ENCODE measurements at places on chromosomes 12 and 14.

GRCh38 chr14:24838945-24839616, 205.1 kb upstream of the GZMB start:
- no peak for DNase-seq

DNA sequence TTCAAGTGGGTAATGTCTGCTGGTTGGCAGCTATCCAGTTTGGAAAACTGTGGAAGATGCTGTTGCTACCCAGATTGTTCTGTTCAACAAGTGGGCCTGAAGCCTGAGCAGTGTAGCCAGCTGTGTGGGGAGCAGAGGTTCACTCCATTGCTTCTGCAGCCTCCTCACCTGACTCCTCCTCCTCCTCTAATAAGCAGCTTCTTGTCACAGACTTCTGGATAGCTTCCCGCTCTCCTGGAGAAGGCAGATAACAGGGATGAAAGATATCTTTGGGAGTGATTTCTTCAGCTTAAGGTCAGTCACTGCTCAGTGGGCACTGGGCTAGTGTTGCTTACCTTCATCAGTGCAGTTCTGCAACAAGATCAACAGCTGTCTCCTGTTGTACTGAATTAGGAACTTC, 2.0 kb downstream of the POP5 start:
- DNase-seq: no peak

- DNase-seq: no peak
These were observed 9.8 kb upstream of the GALNT6 start for GRCh38 chr12:51401020-51401419.

DNA sequence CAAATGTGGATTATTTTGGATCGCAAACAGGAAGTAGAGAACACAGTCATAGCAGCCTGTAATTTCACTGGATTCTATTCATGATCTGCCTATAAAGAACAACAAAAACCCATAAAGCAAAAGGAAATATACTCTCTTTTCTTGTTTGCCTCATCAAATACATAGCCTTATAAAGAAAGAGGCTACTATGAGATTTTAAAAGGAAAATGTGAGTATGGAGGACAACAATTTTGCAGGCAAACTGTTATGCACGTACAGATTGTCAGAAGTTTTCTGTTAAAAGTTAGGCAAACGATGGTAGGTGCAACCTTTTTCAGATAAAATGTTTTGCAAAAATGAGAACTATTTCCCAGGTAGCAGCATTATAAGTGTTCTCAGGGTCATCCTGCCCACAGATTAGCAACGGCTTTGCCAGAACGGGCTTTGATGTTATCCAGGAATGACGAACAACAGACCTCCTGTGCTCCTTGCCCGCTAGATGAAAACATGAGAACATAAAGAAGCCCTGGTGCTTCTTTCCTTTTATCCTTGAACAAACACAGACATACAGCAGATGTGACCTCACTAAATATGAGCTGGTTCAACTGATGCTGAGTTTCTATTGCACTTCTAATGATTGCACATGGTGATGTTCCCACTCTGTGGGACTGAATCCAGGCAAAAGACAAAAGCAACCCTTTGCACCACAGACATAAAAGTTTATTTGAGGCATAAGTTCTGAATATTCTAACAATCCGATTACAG, 88.1 kb downstream of the ITPR2 start:
- DNase-seq: no peak

GRCh38 chr12:15688202-15688736, 100.9 kb downstream of the EPS8 start:
- no peak for DNase-seq

- no peak for DNase-seq
These were observed 858.2 kb upstream of the FLRT2 start for GRCh38 chr14:84671776-84672175.

GRCh38 chr12:39824505-39825212, 205.1 kb upstream of the ABCD2 start:
- DNase-seq: no peak

GRCh38 chr12:31431721-31432240, 105.8 kb upstream of the SINHCAF start:
- DNase-seq: no peak

DNA sequence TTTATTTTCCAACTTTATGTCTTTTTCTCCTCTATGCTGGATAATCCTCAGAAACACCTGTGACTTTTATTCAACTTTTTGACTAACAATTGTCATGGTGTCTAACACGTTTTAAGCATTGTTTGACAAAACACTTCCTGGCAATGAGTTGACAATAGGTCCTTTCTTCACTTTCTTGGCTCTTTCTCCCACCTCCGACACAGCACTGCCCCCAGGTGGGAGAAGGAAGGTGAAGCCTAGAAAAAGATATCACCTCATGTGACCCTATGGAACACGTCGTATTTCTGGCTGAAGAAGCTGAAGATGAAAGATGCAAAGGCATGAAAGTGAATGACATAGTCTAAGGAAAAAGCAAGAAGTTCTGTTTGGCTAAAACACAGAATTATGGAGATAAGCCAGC, 430.0 kb downstream of the ETNK1 start:
- peak; percentile 39 for DNase-seq

GRCh38 chr12:64998371-64999147, 122.5 kb downstream of the WIF1 start:
- no peak for DNase-seq

DNA sequence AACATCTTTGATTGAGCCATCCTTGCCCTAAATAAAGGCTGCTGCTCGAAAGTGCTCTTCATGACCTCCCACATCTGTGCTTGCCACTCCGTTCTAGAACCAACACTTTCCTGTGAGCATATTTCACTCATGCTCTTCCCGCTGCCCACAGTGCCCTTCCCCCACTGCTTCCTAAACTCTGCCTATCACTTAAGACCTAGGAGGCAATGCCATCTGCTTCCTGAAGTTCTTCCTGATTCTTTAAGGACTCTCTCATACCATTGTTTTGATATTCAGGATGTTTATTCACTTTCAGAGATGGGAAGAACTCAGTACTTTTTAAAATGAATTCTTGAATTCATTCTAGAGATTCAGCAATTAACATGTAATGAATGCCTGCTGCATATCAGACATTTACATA, 49.9 kb downstream of the ZFYVE21 start:
- no peak for DNase-seq

GRCh38 chr12:115542656-115543055, 734.8 kb downstream of the MED13L start:
- no peak for DNase-seq

GRCh38 chr14:49982501-49982951, 89.6 kb downstream of the ARF6 start:
- no peak for DNase-seq

GRCh38 chr14:23555882-23556699, at the start of gene THTPA:
Gene THTPA (plus strand): TSS chr14:23556271. CDS start chr14:23556758, 487 bp downstream.
- DNase-seq: peak; percentile 96

DNA sequence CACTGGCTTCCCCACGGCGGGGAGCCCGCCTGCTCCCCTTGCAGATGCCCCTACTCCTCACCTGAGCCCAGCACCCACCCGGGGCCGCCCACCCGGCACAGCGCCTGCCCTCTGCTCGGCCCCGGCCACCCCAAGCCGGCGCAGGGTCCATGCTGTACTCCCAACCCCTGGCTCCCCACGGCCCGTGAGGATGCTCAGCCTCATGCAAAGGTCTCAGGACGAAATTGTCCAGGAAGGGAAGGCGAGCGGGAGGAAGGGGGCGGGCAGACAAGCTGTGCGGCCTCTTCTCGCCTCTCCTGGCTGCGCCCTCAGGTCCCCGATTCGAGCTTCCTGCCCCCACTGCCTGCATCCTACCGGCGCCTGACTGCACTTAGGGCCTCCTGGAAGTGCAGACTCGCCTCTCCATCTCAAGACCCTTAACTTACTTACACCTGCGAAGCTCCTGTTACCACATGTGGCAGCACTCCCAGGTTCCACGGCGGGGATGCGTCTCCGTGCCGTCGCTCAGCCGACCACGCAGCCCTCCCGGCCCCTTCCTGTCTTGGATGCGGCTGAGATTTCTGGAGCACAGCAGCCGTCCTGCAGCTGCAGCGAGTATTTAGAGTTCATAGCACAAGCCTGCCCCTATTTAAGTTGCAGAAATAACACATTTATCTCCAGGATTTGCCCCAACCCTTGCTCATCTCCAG, 18.0 kb downstream of the LRCOL1 start:
- DNase-seq: no peak

- no peak for DNase-seq
These were observed 69.5 kb downstream of the SLC15A4 start for GRCh38 chr12:128754275-128754674.

- DNase-seq: no peak
These were observed 32.7 kb upstream of the LRTM2 start for GRCh38 chr12:1787714-1788113.

DNA sequence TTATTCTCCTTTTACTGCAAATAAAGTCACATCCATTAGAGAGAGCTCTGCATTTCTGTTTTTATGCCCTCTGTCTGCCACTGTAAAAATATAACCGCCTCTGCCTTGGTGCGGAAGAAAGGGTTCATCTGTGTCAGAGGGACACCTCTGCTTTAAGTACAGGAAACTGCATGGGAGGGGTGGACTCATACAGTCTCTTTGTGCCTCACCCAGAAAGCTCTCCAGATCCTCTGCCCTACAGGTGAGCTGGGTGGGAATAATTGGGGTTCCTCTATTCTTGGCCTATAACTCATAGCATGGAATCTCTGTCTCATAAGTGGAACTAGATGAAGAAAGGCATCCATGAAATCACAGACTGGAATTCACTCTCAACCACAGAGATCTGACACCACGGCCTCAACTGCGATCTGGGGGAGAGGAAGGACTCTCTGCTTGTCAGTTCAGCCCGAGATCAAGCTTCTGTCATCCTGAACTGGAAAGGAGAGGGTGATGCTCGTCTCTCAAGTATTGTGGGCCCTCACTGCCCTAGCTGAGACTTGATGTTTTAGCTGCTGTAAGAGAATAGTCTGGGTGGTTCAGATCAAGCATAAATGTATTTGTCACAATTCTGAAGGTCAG, 702.3 kb downstream of the TMEM121 start:
- no peak for DNase-seq

DNA sequence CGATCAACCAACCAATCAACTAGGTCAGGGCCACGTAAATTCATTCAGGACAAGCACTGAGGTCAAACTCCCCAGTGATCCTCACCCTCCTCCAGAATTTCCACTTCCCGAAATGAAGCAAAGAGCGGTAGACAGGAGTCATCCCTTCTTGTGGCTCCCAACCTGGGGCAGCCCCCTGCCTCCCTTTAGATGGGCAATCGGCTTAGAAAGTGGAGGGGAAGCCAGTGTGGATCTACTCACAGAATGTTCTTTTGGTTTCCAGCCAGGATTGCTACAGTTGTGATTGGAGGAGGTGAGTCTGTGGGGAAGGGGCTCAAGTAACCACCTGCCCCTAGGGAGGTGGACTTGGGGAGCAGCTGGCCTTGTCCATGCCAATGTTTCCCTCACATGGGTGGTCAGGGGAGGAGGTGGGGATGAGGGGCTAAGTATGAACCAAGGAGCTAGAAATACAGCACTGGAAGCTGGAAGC, 4.1 kb downstream of the IFI27 start:
- no peak for DNase-seq

GRCh38 chr14:20671597-20672283, 12.6 kb upstream of the RNASE4 start:
- no peak for DNase-seq

- DNase-seq: no peak
These were observed 14.0 kb downstream of the EMP1 start for GRCh38 chr12:13210236-13211190.

DNA sequence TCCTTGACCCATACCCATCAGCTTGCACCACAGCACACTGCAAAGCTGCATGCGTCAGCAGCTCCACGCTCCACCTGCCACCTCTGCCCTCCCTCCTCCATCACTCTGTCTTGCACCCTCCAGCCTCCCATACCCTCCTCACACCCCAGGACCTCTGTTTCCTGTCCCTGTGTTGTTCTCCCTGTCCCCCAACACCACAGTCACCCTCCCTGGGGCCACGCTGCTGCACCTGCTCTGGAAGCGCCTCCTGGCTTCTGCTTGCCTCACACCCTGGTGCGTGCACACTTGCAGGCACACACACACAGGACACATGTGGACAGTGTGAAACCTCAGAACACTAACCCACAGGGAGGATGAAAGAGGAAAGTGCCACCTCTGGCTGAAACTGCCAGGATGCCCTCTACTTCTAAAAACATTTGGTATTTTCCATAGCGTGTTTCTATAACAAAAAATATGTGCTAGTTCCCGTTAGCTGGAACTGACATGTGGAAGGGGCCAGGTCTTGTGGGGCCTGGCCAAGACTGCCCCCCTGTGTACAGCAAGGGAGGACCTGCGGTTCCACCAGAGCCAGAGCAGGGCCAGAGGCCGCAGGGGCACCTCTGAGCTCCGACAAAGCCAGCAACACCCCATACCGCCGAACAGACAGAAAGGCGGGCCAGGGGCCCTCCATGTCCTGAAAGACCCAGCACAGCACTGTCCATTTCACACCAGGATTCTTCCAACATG, 10.0 kb downstream of the BRF1 start:
- no peak for DNase-seq

DNA sequence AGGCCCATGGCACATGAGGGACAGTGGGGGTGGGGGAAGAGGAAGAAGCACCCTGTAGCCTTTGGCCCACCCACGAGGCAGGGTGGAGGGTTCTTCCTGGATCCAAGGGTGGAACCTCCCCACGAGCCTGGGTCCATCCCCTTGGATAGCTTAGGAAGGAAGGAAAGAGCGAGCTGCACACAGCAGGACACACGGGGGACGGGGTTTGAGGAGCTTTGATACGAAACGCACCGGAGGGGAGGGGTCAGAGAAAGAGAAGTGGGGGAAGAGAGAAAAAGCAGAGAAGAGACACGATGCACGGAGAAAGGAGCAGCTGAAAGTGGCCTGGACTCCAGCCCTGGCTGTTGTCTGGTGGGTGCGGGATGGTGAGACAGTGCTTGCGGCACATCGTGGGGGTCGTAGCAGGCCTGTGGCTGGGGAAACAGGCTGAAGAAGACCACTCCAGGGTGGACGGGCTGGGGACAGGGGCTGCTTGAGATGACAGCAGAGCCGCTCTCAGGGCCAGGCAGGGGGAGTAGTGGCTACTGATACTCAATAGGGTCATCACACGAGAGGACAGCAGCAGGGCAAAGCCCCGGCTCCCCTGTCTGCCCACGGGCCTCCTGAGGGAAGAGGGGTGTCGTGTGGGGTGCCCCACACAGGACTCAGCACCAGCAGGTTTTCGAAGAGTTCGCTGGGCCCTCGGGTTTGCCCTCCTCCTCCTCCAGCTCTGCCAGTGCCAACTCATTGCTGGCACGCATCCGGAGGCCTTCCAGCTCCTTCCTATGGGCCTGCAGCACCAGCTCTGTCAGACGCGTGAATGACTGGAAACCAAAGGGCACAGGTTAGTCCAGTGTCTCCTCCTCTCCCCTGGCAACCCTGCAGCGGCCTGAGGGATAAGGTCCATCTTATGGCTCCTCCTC, 5.4 kb upstream of the GPX2 start:
- no peak for DNase-seq

GRCh38 chr14:68633131-68633991, 159.5 kb downstream of the ZFP36L1 start:
- DNase-seq: no peak
